C1 segment of cervical spinal cord (tissue), 14 donors: ENCODE measurements at places on chromosomes 5 and 9.

- no peak for DNase-seq
Measured at GRCh38 chr9:98924946-98925820, 18.5 kb upstream of the COL15A1 start.

DNA sequence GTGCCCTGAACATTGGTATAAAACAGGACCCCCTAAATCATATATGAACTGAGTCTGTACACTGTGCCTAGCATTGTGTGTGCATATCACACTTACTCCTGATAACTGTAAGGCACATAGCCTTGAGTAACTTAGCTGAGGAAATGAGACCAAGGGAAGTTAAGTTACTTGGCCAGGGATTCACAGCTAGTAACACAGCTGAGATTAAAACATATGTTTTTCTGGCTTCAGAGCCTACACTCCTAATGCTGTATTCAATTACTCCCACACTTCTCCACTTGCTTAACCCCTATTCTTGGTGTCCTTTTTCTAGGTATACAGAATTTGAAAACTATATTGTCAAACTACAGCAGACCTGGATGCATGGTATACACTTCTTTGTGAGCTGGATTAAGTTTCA, 12.8 kb downstream of the GHR start:
- no peak for DNase-seq

DNA sequence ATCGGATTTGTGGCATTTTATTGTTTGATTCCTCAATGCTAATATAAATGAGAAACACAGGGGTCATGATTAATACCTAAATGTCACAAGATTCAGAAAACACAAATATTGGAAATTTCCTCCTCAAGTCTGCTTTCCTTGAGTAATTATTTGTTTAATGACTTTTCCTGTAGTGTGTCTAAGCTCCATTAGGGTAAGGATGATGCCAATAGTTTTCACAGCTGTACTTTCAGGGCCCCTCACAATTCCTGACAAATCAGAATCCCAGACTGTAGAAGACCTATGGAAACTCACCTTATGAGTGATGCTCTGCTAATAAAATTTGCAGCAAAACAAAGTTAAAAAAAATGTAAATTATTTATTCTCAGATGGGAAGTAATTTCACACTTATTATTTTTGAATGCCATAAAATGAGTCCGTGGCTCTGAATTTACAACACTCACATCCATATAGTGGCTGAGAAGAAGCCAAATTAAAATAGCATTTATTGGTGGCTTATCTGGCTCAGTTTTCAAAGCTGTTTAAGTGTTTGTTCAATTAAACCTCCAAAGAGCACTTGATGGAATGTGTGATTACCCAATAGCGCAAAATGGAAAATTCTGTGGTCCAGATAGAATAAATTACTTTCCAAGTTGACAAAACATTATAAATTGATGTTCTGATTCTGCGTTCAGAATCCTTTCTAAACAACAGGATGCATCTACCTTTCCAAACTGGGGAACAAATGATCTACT, 1.6 kb upstream of the SPINK14 start:
- no peak for DNase-seq

DNA sequence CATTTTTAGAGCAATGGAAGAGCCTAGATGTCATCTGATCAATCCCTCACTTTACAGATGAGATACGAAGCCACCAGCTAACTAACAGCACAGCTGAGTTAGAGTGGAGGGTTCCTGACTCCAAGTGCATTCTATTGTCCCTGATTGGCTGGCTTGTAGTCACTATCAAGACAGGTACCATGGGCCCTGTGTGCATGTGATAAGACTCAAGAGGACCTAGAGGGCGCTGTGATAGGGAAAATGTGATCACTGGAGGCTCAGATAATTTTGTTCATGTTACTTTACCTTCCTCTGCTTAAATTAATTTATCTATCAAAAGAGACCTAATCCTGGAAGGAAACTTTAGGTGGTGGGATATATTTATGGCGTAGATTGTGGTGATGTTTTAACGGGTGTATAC, 19.5 kb upstream of the SNAPC3 start:
- no peak for DNase-seq

- no peak for DNase-seq
Measured at GRCh38 chr9:127181315-127181580, 58.8 kb upstream of the ANGPTL2 start.

DNA sequence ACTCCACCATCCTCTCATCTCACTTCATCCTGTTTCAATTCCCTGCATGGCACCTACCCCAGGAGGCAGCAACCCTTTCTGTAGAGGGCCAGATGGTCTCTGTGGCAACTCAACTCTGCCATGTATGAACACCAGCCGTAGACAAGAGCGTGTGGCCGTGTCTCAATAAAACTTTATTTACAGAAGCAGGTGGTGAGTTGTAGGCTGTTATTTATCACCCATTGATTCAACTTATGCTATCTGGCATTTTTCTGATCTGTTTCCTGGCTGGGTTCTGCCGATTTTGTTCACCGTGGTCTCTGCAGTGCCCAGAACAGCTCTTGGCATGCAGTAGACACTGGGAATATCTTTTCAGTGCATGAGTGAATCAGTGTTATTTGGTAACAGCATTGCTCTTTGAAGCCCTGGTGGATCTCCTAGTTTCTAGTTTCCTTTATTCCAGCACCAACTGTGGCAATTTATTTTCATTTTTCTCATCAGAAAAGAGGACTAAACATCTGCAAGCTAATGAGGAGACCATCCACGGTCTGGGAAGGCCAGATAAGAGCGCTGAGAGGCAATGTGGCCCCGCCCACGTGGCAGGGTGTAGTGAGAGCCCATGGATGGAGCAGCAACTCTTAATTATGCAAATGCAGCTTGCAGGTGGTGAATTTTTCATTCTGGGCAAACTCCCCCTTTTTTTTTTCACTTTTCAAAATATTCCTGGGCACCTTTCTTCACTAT, 77.9 kb downstream of the CTSL start:
- no peak for DNase-seq

DNA sequence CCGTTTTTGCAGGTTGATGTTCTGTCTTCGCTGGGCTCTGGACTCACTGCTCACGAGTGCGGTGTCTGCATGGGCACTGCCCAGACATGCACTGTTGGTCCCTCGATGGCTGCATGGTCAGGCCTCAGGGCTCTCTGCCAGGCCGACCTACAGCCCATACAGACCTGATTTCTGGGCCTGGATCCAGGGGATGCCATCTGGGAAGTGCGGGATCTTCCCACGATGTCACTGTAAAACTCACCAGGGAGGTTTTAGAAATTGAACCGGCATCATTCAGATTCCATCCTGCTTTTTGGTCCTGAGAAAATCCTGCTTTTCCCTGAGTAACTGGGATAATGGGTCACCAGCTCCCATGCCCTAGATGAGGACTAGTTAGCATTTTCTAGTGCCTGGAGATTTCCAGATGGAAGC, 9.1 kb downstream of the S1PR3 start:
- no peak for DNase-seq

DNA sequence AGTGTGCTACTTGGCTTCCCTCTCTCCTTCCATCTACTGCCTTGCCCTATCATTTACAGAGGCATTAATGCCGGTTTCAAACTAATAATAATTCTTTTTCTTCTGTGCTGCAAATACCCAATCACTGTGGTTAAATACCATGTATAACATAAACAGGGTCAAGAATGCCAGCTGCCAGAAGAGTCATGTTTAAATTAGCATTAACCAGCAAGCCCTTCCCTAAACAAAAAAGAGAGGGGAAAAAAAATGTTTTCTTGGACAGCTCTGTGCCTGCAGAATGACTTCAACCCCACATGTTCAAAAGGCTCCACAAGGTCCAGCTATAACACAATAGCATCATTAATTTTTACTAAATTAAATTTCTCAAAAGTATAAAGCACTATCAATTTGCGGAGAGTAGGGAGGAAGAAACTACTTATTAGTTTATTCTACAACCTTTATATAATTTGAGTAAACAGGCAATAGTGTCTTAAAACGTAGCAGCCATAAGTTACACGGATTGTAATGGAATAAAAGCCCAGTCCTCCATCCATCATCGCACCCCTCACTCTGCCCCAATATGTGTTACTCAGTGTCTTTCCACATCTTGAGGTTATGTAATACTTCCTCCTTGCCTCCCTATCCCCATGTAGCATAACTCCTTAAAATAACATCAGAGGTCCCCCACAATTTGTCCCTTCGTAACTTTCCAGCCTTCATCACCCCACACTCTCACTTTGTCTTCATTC, 3.9 kb downstream of the LPAR1 start:
- no peak for DNase-seq

- DNase-seq = no peak
Measured at GRCh38 chr9:107699231-107699630, 209.7 kb upstream of the KLF4 start.

GRCh38 chr5:132283423-132284043, 10.7 kb upstream of the SLC22A4 start:
- DNase-seq = no peak

DNA sequence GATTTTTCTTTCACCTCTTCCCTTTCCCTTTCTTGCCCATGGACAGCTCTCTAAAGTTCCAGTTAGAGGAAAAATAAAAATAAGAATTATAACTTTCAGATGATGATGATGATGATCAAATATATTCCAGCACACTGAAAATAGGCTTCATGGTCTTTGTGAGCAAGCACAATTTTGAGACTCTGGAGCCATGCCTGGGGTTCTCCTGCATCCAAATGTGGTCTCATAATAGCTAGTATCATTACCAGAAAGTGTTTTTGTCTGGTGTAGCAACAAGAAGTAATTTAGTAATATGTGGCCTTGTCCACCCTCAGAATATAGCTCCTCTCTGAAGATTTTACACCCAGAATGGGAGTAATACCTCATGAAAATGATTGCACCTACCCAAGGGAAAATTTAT, 150.4 kb downstream of the SNCAIP start:
- DNase-seq = no peak

DNA sequence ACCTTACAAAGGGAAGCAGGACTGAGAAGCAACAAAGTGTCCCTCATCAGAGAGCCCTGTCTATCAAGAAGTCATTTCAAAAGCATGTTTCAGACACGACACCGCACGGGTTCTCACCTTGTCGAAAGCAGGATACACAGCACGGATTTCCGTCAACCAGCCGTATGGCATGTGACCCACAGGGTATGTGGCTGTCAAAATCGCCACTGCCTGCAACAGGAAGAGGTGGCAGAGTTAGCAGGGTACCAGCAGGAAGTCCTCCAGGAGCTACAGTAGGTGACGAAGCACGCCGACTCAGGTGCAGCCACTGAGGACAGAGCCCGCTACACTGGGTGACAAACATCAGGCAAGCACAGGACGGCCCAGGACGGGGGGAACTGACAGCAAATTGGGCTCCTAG, 81.2 kb downstream of the OTULIN start:
- DNase-seq = no peak

GRCh38 chr9:120257483-120257882, 322.5 kb downstream of the CDK5RAP2 start:
- DNase-seq = no peak

GRCh38 chr5:139178935-139179334, 19.2 kb downstream of the SIL1 start:
- no peak for DNase-seq
